ENCODE measurements at places on chromosomes 1 and 21.

GRCh38 chr1:152795686-152796085, 835 bp upstream of the LCE1D start:
- no peak for DNase-seq

GRCh38 chr21:46038871-46039397, 57.4 kb downstream of the COL6A1 start:
- no peak for DNase-seq

- no peak for DNase-seq
Observed at GRCh38 chr1:963301-963651, 2.9 kb downstream of the KLHL17 start.

DNA sequence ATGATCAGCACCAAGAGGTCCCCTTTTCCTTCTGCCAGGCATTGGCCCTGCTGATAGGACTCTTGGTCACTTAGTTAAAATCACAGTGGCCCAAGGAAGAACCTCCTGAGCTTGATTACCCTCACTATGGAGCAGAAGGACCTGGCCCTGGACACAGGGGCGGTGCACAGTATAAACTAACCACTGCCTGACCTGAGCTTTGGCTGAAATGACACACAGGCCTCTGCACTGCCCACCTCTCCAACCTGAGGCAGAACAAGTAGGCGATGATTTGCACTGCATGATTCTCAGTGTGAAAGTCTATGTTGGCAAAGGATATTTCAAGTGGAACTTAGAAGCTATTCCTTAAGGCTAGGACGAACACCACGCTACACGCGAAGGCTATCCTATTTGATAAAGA, 48.5 kb downstream of the CAPN2 start:
- no peak for DNase-seq

DNA sequence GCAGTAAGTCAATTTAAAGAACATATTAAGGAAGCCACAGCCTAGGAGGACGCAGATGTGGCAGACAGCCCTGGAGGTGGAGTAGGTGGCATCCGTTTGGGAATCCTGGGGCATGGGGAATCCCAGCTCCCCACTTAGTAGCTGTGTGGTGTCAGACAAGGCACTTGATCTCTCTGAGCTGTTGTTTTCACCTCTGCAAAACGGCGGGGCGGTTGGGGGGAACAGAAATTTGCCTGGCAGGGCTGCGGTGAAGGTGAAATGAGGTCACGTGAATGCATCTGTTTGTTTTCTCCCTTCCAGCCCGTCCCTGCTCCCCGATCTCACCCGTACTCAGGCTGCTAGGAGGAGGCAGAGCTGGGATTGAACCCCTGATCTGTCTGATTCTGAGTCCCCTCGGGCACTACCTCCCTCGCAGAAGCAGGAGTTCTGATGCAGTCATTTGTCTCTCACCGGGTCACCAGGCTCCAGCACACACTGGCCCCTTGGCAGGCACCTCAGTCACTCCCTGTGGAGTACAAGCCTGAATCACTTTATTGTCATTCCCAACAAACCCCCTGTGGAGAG, 2.2 kb upstream of the LAPTM5 start:
- no peak for DNase-seq

- DNase-seq: no peak
Observed at GRCh38 chr1:209895709-209896108, 42.3 kb upstream of the SYT14 start.

GRCh38 chr1:219174460-219175211, 958 bp downstream of the LYPLAL1 start:
- no peak for DNase-seq

DNA sequence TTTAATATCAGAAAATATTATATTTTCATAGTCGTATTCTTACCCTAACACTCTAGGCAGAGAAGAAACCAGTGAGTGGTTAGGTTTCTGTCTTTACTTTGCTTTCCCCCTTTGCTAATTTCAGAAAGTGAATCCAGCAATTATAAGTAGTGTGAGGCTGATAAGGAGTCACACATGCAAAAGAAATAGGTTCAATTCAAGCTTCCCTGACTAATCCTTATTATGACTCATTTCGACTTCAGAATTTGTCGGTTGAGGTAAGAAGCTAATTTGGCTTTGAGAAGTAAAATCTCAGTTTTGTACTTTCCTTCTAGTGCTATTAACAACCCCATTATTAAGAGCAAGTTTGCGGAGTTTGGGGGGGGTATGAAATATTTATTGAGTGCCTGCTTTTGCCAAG, 22.4 kb downstream of the ESRRG start:
- no peak for DNase-seq

DNA sequence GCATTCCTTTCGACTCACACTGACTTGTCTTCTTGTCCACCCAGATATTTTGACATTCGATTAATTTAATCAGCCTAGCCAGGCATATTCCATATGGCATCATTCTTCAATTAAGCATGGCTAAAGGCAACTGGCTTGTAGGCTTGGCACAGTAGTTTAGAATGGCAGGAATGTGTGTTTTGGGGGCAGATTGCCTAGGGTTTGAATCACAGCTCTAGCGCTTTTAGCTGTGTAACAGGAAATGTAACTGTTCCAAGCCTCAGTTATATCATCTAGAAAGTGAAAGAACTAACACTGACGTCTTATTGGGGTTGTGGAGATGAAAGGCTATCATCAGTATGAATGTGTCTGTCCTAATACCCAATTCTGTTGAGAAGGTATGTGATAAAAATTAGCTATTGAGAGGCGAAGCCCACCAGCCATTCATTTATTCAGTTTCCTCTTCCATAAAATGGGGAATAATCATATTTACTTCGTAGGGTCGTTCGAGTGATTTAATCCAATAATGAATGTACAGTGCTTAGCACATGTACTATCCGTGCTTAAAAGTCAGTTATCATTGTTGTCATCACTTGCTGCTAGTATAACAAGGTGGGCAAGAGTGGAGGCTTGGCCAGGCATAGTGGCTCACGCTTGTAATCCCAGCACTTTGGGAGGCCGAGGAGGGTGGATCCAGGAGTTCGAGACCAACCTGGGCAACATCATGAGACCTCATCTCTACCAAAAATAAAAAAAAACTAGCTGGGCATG, 41.6 kb upstream of the GRHL3 start:
- DNase-seq: no peak

DNA sequence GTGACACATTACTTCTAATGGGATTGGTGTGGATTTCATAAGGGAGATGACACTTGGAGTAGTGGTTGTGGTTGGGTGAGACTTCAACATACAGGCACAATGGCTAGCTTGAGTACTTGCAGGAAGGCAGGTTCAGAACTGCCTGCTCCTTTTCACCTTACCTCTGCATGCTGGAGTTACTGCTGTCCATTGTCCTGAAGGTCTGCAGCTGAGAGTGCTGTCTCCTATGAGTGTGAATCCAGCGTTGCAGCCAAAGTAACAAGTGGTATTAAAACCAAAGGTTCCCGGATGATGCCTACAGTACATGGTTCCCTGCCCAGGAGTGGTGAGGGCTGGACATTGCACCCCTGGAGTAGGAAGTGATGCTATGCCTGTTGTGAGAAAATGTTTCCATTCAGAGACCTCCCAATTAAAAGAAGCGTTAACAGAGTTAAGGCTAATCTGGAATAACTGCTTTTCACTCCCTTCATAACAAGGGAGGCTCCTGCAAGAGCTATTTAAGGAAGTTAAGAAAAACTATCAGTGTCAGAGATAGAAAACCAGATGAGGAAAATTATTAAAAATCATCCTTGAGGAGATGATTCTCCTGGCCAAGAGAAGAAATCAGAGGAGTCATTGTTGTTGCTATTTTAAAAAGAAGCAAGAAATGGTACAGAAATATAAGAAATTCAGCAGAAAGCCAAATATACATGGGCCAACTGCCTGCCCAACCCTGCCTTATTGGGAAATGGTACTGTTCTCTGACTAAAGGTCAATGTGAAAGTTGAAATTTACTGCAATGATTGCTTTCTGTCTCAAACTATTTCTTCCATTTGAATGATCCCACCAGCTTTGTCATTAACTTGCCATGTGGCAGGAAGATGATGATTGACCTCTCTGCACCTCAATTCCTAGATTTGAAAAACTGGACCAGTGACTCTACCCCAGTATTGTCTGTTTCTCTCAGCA, 9.8 kb upstream of the F5 start:
- no peak for DNase-seq

DNA sequence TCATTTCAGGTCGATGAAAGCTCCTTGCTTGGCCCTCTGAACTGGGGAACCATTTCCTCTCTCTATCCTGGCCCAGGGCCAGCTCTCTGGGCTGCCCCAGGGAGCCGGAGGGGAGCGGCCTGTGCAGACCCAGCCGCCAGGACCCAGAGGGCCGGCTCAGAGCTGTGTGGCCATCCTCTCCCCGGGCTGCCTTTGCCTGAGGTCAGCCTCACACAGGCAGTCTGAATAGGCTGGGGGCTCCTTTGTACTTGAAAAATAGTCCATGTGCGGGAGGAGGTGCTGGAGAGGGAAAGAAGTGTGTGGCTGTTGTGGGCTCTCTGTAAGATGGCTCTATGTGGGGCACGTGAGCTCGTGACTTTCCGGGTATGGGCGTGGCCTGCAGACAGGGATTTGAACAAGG, 275.1 kb upstream of the VAMP3 start:
- peak; percentile 6 for DNase-seq

- DNase-seq: no peak
Observed at GRCh38 chr21:45836268-45836655, 145.3 kb upstream of the COL6A1 start.

DNA sequence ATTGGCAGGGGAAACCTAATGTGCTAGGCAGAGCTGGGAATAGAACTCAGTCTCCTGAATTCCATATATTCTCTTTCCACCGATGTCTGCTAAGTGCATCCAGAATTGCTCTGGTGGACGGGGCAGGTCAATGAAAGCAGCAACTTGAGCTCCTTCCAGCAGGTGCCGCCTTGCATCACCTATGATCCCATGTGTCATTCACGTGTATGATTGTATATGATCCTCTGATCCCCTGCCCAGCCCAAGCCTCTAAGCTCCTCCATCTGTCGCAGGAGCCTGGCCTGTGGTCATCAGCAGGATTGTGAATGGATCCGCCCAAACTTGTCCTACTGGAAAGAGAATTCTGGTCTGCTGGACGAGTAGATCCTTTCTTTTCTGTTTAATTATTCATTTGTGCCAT, 13.1 kb downstream of the ACTA1 start:
- peak; percentile 46 for DNase-seq

DNA sequence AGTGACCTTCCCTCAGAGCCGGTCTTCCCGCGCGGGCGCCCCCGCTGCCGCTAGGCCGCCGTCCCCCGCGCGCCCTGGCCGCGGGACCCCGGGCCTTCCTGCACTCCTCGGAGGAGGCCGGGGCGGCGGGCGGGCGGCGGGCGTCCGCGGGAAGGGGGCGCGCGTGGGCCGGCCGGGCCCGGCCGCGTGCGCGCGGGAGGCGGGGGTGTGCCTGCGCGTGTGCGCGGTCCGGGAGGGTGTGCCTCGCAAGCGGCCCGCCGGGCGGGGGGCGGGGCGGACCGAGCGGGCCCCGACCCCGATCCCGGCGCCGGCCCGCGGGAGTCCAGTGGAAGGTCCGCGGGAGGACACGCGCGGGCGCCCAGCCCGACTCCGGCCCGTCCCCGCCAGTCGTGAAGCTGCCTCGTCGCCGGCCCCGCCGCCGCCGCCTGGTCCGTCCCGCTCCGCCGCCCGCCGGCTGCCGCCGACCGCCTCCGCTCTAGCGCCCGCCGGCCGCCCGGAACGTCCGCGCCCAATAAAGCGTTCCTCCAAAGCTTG, 438 bp downstream of the MRPS6 start:
- DNase-seq: peak; percentile 33

- DNase-seq: no peak
Observed at GRCh38 chr1:73789965-73790364, 408.0 kb downstream of the LRRIQ3 start.

GRCh38 chr1:178684542-178685000, 40.5 kb upstream of the RALGPS2 start:
- no peak for DNase-seq

DNA sequence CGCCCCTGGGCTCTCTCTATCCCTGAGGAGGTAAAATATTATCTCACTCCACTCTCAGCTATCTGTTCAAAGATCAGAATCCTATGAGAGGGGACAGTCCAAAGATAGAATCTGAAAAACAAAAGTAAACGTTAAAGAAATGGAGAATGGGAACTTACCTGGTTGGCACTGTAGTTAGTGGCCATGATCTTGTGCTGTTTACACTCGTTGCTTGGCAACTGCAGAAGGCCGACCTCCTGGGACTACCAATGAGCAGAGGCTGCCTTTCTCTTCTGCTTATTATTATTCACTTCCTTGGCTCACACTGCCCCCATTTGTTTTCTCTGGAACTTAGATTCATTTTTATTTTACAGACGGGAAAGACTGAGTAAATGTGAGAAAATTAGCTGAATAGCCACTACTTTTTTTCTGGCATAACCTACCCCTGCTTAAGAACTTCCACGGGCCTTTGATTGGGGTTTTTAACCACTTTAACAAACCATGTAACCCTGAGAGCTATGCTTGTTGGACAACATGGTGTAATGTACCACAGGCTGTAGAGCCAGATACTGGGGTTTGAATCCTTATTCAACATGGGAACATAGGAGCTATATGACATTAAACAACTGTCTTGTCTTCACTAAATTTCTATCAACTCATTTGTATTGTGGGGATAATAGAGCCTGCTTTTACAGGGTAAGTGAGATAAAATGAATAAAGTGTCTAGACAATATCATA, at the start of gene CFAP126:
CFAP126 (minus strand) TSS at position 193 of the 717 bp plus-strand sequence; CDS start at position 185, 8 bp downstream.
- peak; percentile 59 for DNase-seq

- DNase-seq: no peak
Observed at GRCh38 chr1:23477359-23478144, 6.4 kb downstream of the ASAP3 start.

- no peak for DNase-seq
Observed at GRCh38 chr1:41739061-41739955, 179.4 kb downstream of the HIVEP3 start.

DNA sequence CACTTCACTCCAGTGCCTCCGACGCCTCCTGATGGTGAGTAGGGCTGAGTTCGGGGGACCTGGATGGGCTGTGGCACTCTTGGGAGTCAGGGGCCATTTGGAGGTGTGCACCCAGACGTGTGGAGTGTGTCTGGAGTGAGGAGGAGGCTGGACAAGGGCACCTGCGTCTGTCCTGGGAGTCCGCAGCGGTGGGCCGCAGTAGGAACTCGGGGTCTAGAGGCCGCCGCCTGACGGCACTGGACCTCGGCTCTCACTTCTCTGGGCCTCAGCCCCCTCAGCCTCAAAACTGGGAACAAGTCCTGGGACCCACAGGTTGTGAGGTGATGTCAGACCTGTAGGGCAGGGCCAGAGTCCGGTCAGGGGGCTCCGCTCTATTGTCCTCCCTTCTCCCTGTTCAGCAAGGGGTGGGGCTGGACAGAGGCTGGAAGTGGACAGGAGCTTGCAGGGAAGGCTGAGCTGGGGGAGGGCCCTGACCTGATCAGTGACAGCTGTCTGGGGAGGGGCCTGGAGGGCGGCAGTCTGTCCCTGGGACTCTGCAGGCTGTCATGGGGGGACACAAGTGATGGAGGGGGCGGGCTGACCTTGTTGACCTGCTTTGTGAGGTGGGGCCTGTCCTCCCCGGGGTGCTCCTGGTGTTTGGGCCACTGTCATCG, 15.5 kb downstream of the AGRN start:
- no peak for DNase-seq

GRCh38 chr1:62237950-62238374, 43.3 kb downstream of the L1TD1 start:
- DNase-seq: no peak

- DNase-seq: peak; percentile 53
Observed at GRCh38 chr1:107748531-107748930, 216.4 kb downstream of the VAV3 start.

All from NCI-H146 (cell line).